Activated naive CD4-positive, alpha-beta T cell treated with anti-CD3 and anti-CD28 coated beads, Interleukin-2, amount 50 U/mL, for 72 hours (primary cell): ENCODE measurements at places on chromosomes 3 and 15.

DNA sequence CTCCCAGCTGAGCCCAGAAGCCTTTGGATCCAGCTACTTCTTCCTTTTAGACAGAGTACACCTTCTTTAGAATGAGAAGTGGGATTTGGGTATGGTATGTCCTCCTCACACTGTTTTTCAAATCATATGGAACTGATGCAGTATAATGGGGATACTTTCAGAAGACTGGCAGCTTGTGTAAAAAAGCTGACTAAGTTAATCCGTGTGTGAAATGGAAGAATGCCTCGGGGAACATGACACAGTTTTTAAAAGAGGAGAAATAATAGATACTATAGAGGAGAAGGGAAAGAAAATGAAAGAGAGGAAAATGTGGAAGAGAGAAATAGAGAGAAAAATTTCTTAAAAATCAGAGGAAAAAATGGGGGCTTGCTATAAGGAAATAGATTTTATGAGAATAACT, 47.7 kb downstream of the TUSC7 start:
- DNase-seq = no peak

- no peak for DNase-seq
These were observed 60.7 kb downstream of the FRMD4B start for GRCh38 chr3:69325151-69325550.

- no peak for DNase-seq
These were observed 1.7 kb upstream of the SLC4A7 start for GRCh38 chr3:27485866-27486265.

GRCh38 chr3:99468918-99469317, 169.5 kb upstream of the COL8A1 start:
- DNase-seq = no peak

DNA sequence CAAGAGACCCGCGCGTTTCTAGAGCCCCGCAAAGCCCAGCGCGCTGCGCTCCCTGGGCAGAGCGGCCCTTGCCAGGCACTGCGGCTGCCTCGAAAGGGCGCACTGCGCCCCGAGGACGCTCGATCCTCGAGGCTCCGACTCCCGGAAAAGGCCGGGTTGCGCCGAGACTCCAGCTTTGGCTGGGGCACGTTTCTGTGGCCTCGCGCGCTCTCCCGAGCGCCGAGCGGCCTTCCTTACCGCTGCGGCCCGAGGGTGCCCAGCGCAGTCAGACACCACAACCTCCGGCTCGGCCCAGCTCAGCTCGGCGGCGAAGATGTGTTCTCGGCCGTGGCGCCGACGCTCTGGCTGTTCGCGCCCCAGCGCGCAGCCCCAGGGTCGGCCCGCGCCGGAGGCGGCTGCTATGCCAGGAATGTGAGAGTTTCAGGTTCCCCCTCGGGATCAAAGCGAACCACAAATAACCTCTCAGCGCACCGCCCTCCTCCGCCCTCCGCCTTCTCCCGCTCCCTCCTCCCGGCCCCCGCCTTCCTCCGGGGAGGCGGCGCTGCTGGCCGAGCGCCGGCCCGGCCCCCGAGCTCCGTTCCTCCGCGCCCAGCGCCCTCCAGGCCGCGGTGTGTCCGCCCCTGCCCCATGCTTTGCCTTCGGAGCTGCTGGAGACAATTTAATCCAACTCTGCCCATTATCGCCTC, at the start of gene AMOTL2:
AMOTL2 (minus strand) TSS at position 343 of the 686 bp plus-strand sequence. CDS start 3,014 bp downstream, outside the sequence.
- DNase-seq = no peak

DNA sequence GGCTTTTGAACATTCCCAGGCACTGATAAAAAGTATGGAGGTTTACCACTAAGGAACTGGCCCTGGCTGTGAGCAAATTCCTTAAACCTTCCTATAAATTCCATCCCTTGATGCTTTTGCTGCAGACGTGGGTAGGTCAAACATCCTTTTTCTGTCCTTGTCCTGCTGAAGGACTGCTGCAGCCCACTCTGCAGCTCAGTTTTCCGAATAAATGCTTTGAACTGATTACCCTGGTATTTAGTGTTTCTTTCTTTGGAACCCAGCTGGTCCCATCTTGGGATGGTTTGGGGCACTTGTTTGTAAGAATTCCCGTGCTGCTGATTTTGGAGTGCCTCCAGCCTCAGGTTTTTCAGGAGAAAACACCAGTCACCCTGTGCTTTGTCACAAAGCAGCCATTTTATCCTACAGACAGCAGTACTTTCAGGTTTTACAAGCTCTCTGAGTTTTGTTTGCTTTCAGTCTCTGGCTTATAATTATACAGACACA, 815.9 kb downstream of the VGLL3 start:
- no peak for DNase-seq

GRCh38 chr3:142802891-142803290, 79.1 kb downstream of the TRPC1 start:
- DNase-seq = no peak

DNA sequence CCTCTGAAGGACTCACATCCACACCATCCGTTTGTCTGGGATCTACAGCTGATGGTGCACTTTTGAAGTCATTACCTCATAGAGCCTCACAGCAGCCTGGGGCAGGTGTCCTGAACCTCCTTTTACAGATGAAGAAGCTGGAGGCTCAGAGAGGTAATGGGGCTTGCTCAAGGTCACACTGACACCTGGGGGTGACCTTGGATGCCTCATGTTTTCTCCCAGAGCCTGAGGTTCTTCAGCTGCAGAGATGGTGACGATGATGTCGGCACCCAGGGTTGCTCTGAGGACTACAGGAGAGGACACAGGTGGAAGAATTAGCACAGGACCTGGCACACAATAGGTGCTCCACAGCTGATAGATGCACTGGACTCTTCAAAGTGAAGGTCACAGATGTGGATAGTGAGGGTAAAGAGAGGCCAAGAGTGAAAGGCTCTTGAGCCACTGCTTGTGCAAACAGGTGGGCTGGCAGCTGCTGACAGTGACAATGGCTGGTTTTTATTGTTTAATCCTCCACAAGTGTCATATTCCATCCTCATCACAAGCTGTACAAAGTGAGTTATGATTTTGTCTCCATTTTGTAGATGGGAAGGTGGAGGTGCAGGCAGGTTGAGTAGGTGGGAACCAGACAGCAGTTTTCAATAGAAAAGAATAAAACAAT, 17.4 kb upstream of the ATP2B2 start:
- no peak for DNase-seq

DNA sequence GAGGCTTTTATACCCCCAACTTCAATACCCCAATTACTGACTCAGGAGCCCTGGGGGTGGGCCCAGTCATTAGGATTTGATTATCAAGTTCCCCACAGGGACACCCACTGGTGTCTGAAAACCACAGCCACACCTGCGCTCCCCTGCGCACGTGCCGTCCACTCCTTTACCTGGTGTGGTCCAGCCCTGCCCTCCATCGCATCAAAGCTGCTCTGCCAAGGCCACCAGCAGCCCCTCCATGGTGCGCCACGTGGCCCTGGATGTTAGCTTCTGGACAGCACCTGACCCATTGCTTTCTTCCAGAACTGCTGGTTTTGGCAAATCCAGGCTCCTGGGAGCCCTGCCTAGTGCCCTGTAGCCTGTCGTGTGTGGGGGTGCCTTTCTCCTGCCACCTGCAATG, 136.3 kb downstream of the NSMCE3 start:
- no peak for DNase-seq

DNA sequence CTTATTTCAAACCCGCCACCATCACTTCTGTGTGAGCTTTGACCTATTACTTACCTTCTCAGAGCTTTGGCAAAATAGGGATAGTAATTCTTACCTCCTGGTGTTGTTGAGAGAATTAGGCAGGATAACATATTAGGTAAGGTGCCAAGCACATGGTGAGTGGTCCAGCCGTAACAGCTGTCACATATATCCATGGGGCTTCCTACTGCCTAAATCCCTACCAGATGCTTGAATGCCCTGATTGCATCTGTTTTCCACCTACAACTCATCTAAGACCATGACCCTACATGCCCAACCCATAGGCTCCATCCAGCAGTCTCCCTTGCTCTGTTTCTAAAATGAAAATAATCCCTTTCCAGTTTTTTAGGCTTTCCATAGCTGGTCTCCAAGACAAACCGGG, 162.3 kb upstream of the NR2E3 start:
- DNase-seq = no peak

- DNase-seq = no peak
These were observed 5.5 kb downstream of the SHOX2 start for GRCh38 chr3:158100681-158101080.

GRCh38 chr15:38876211-38876610, 311.6 kb upstream of the RASGRP1 start:
- DNase-seq = no peak

DNA sequence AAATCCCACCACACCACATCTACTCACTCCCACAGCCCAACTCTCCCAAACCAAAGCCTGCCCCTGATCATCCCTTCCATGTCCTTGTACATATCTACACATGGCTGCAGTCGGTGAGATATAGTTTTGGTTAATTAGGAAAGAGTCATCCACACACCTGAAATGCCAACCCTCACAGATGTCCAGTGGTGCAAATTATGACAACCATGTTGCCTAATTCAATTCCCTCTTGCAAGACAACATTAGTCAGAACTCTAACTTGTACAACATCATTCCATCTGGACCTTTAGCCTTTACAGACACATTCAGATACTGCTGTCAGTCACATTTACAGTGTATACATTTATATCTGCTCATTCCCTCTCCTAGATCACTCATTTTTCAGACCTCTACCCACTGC, 41.2 kb downstream of the TUBGCP4 start:
- DNase-seq = no peak

GRCh38 chr3:58408906-58409305, 24.7 kb downstream of the PDHB start:
- no peak for DNase-seq

DNA sequence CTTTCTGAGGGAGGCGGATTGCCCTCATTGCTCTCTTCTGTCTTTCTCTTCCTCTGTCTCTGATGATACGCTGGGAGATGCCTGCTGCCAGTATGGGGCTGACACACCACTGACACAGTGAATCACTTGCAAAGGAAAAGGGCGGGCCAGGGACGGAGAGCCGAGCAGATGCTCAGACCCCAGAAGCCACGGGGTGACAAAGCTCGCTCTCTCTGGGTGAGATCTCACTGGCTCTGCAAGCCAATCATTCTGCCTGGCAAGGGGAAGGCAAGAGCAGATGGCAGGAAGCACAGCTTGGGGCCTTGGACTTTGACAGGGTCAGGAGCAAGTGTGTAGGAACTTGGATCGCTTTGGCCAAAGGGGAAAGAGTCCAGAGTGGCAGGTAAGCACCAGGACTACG, 198.7 kb downstream of the NTRK3 start:
- no peak for DNase-seq

DNA sequence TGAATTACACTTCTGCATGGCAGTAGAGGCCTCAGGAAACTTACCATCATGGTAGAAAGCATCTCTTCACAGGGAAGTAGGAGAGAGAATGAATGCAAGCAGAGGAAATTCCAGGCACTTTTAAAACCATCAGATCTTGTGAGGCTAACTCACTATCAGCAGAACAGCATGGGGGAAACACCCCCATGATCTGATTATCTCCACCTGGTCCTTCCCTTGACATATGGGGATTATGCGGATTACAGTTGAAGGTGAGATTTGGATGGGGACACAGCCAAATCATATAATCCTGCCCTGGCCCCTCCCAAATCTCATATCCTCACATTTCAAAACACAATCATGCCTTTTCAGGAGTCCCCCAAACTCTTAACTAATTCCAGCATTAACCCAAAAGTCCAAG, 691.1 kb downstream of the SI start:
- no peak for DNase-seq

GRCh38 chr3:159831466-159831865, 157.2 kb upstream of the IL12A start:
- no peak for DNase-seq

DNA sequence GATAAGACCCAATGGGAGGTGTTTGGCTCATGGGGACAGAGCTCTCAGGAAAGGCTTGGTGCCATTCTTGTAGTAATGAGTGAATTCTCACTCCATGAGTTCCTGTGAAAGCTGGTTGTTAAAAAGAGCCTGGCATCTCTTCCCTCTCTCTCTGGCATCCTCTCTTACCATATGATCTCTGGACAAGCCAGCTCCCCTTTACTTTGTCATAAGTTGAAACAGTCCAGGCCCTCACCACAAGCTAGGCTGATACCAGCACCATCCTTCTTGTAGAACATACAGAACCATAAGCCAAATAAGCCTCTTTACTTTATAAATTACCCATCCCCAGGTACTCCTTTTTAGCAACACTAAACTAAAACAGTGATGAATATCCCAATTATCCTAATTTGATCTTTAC, 166.9 kb upstream of the TMC3 start:
- no peak for DNase-seq

- no peak for DNase-seq
These were observed 126.4 kb upstream of the FAM3D start for GRCh38 chr3:58792921-58793451.

DNA sequence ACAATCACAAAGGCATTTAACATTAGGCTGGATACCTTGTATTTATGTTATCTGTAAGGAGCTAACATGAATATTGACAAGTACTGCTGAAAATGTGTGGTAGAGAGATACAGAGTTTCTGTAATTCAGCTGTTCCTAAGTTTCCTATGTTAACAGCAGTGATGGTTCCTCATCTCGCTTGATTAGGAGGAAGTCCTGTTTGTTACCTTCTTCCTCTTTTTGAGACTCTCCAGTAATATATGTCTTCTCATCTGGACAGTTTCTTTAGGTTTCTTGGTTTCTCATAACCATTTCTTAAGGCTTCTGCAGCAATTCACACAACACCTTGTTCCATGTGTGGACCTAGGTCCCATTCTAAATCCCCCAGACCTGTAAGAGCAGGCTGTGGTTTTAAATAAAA, 11.4 kb upstream of the PEX5L start:
- DNase-seq = no peak

DNA sequence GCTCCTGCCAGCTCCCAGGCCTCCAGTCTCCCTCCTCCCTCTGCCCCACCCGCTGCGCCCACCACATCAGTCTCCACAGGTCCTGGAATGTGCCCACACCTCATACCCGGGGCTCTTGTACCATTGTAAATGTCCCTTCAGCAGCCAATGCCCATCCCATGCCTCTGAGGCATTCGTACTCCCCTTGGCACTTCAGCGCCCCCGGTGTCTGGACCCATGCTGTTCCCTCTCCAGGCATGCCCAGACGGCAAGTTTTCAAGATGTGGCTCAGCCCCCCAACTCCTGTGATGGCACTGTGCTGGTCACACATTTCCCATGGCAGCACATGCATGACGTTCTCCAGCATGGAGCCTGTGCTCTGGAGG, 13.3 kb downstream of the PLXND1 start:
- no peak for DNase-seq

GRCh38 chr3:10957976-10958749, 34.4 kb upstream of the SLC6A1 start:
- no peak for DNase-seq

DNA sequence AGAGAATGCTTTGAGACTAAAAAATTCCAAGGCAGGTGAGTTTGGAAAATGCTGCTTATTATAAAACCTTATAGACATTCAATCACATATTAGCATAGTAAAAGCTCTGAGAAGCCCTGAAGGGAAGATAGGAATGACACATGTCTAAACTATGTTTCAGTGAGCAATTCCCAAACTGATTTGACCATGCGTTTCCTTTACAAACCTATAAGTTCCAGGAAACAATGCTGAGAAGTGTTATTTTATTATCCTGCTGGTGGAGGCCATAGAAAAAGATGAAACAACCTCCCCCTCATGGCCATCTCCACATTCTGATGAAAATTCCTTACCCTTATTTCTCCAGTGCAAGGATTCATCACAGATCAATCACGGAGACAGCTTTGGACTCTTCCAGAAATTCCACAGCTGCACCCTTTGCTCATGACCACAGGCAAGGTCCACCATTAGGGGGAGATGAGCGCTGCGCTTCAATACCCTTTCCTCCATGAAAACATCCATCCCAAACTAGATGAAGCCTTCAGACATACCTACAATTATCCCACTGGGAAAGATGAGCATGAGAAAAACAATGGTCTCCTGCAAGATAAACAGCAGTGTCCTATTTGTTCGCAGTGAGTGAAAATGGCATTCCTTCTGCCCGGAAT, 372.1 kb downstream of the MAGI1 start:
- no peak for DNase-seq

- no peak for DNase-seq
These were observed 199.6 kb downstream of the FMN1 start for GRCh38 chr15:32994810-32995424.
